Stimulated activated CD4-positive, alpha-beta T cell treated with anti-CD3 and anti-CD28 coated beads, TNF-alpha, amount 100 ng/mL, for 24 hours (primary cell): ENCODE measurements at places on chromosomes 13 and 19.
A peak's percentile ranks its signal among the peaks of the same experiment; 100 is the strongest.

DNA sequence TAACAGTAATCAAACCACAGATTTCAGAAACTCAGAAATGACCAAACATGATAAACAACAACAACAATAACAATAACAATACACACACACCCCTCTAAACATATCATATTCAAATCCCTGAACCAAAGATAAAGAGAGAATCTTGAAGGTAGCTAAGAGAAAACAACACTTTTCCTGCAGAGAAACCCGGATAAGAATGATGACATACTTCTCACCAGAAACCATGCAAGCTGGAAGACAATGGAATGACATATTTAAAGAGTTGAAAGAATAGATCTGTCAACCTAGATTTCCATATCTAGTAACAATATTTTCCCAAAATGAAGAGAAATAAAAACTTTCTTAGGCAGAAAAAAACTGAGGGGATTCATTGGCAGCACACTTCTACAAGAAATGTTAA lies 138.1 kb downstream of the LIG4 start:
- no peak for DNase-seq

- DNase-seq, result no peak
These were observed 738.5 kb downstream of the DIAPH3 start for GRCh38 chr13:59425211-59425741.

DNA sequence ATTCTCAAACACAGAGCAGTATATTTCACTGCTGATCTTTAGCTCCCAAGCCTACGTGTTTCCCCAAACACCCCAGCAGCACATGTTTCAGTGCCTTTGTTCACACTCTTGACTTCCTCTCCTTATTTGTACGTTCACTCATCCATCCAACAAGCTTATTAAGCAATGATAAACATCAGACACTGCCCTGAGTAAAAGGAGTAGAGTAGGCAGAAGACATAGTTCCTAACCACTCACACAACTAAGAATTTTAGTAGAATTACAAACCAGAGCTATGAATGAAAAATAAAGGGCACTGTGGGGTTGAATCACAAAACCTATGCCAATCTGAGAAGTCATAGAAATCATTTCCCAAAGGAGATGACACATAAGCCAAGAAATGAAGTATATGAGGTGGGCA lies 213.5 kb downstream of the DIAPH3 start:
- DNase-seq, result no peak

GRCh38 chr13:114260814-114261213 lies 20.6 kb upstream of the UPF3A start:
- DNase-seq, result no peak

GRCh38 chr19:22606954-22607652 lies 27.0 kb upstream of the ZNF492 start:
- no peak for DNase-seq

GRCh38 chr13:105990256-105990958 lies 545.1 kb downstream of the EFNB2 start:
- DNase-seq, result no peak

DNA sequence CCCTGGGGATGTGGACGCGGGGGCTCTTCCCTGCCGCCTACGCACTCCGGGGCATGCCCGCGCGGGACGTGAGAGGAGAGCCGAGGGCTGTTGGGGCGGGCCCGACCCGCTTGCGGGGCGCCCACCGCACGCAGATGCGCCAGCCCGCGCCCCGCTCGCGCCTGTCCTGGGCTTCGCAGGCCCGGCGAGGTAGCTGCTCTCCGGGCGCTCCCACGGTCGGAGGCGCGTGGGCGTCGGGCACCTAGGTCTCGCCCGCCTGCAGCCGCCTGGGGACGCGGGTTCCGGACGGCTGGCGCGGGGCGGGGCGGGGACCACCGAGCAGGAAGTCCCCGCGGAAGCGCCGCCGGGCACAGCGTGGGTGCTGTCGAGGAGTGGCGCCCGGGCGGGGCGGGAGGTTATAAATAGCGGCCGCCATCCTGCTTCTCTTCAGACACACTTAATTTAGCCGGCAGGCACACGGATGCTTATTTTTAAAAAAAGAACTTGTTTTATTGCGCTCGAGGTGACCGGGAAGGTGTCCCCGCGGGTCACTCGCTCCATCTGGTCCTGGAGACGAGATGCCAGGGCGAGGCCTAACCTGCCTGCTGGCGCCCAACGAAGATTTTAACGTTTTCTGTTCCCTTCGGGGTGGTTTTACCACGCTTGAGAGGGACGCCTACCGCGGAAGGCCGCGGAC lies 561 bp upstream of the GJA3 start:
- peak; percentile 22 for DNase-seq

- no peak for DNase-seq
These were observed at the start of gene PDE4A for GRCh38 chr19:10420444-10421239. Gene PDE4A (plus strand): TSS chr19:10420538. CDS start chr19:10420765, 227 bp downstream.

DNA sequence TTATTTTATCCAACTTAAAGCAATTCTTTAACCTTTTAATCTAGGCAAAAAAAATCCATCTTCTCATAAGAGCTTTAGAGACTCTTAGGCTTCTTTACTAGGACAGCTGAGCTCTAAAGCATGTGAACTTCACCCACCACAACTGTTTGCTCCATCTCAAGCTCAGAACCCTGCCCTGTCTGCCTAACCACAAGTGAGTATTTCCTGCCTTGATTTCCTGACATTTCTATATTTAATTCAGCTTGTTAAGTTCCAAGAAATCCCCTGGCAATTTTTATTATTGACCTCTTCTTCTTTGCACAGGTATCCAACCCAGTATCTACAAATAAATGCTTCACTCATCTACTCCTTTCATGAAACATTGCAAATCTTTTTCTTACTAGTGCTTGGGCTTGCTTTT lies 21.1 kb upstream of the CEACAM21 start:
- DNase-seq, result no peak

DNA sequence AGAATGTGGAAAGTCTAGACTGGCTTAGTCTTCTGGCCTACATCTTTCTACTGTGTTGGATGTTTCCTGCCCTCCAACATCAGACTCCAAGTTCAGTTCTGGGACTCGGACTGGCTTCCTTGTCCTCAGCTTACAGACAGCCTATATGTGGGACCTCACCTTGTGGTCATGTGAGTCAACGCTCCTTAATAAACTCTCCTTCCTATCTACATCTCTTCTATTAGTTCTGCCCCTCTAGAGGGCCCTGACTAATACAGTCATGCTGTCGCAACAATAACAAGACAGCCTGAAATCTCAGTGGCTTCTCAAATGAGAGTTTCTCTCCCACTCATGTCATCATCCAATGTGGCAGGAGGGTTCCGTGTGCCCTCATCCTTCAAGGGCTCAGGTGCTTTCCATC lies 347.8 kb downstream of the MZT1 start:
- DNase-seq, result no peak

DNA sequence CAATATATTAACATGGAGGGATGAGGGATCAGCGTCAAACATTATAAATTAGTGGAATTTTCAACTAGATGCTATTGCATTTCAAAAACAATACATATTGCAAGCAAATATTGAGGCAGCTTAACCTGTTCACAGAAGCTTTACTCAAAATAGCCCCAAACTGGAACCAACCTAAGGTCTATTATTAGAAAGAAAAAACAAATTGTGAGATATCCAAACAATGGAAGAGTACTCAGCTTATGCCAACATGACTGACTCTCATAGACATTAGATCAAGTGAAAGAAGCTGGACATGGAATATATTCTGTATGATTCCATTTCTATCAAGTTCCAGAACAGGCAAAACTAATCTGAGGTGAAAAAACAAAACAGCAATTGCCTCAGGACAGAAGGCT lies 27.6 kb upstream of the NEK3 start:
- no peak for DNase-seq

GRCh38 chr19:16197188-16197621 lies 506 bp upstream of the AP1M1 start:
- DNase-seq, result no peak

DNA sequence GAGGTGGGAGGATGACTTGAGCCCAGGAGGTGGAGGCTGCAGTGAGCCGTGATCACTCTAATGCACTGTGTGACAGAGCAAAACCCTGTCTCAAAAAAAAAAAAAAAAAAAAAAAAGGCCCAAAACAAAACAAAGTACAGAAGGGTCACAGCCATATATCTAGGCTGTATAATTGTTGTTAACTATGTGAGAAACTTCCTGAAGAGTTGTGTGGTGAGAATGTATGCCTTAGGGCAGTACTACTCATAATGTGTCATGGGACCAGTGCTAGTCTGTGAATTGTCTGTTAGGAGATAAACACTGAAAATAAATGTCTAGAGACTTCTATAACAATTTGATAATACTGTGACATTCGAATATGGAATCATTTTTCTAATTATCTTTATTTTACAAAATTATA lies 43.1 kb downstream of the PAN3 start:
- DNase-seq, result no peak

GRCh38 chr13:109779876-109780510 lies 6.4 kb downstream of the IRS2 start:
- no peak for DNase-seq

GRCh38 chr13:93957371-93957770 lies 522.1 kb downstream of the DCT start:
- DNase-seq, result no peak

GRCh38 chr19:8814176-8814575 lies 17.9 kb downstream of the ZNF558 start:
- DNase-seq, result no peak

DNA sequence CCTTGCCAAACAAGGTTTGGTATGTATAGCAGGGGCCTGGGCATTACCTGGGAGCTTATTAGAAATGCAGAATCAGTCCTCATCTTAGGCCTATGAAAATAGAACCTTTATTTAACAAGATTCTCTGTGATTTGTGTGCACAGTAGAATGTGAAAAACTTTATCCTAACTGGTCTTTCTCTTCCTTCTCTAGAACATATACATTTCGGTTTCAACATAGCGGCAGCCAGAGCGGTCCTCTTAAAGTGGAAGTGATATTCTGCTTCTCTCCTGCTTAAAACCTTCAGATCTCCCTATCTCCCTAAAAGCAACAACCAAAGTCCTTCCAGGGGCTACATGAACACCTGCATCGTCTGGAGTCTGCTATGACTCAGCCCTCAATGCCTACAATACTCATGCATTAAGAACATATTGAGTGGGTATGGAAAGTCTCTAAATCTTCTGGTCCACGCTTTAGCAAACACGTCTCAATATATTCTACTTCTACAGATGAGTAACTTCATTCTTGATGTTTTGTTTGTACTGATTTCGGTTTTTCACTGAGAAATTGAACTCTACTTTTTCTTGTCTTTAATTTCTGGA lies 84.5 kb downstream of the SPRY2 start:
- no peak for DNase-seq

DNA sequence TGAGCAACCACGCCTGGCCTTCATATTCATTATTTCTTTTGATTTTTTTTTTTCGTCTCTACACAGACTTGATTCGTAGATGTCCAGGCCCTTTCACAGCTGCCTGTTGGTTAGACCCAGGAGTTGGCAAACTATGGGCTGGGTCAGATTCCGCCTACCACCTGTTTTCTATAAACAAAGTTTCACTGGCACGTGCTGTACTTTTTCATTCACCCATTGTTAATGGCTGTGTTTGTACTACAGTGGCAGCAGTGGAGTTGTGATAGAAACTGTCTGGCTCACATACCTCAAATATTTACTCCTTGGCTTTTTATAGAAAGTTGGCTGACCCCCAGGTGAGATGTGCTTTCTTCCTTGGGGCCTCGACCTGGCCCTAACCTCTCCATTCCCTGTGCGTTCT lies 72.9 kb upstream of the TEX29 start:
- no peak for DNase-seq

- DNase-seq, result no peak
These were observed 6.6 kb upstream of the FLT1 start for GRCh38 chr13:28501547-28501946.

GRCh38 chr13:98651744-98652143 lies 74.8 kb upstream of the STK24 start:
- no peak for DNase-seq

- DNase-seq, result no peak
These were observed 57.5 kb downstream of the CPAMD8 start for GRCh38 chr19:16969135-16969534.

DNA sequence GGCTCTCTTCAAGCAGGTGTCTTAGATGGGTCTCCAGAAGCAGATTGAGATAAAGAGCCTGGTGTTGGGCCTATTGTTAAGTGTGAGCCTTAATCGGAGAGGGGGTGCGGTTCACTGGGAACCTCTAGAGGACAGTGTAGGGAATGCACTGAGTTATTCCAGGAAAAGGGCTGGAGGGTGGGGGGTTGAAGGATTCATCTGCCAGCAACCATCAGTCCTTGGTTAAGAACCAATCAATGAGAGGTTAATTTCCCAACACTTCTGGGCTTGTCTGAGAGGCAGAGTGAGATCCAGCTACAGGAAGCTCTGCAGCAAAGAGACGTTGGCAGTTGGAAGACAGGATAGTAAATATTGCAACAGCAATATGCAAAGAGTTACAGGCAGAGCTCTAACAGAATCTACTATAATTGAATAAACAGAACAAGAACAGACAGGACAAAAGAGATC lies 28.7 kb downstream of the CYP4F2 start:
- peak; percentile 17 for DNase-seq

DNA sequence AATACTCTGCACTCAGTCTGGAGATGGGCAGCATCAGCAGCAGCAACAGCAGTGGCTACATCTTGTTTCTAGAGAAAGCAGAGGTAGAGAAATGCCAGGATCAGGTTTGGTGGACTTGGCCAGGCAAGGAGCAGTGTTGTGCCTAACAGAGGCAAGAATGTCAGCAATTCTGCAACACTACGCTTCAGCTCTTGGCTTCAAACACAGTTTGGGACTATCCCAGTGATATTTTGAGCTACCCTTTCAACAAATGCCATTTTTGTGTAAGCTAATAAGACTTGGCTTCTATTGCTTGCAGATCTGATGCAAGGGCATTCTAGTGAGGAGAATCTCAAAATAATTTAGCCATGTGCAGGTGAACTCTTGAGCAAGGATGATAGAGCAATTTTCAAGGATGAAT lies 271.3 kb downstream of the PCDH20 start:
- no peak for DNase-seq

DNA sequence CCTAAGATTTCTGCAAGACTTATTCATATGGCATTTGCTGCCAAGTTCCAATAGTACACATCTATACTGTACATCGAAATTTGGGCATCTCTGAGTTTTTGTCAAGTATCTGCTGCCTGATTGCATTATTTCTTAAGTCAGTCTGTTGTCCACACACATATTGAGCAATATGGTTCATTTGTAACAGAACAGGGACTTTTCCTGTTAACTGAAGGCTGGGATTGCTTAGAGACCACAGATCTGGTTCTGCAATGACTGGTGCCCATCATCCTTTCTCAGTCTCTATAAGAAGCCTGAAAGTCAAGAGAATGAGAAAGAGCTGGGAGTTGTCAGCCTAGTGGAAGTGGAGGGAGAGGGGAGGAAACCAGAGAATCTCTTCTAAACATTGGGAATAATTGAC lies 22.5 kb upstream of the MYCBP2 start:
- no peak for DNase-seq

- no peak for DNase-seq
These were observed 23.0 kb upstream of the PLPP2 start for GRCh38 chr19:313988-314815.

- no peak for DNase-seq
These were observed 674.6 kb upstream of the SGCG start for GRCh38 chr13:22506096-22506691.

- DNase-seq, result no peak
These were observed 1.7 kb downstream of the ARHGAP35 start for GRCh38 chr19:46862503-46862834.

- peak; percentile 80 for DNase-seq
These were observed 476 bp downstream of the MBD3 start for GRCh38 chr19:1592024-1592754.
